ENCODE measurements at places on chromosomes 2 and 18. TPM values are rescaled to one million over a fixed set of nuclear protein-coding genes. Genes with fewer than 3 reads are reported as not detected.

GRCh38 chr2:172080641-172081220 is 4.6 kb upstream of the DLX1 start:
- DNase-seq = no peak

GRCh38 chr18:38313831-38314230 is 748.2 kb upstream of the CELF4 start:
- no peak for DNase-seq

DNA sequence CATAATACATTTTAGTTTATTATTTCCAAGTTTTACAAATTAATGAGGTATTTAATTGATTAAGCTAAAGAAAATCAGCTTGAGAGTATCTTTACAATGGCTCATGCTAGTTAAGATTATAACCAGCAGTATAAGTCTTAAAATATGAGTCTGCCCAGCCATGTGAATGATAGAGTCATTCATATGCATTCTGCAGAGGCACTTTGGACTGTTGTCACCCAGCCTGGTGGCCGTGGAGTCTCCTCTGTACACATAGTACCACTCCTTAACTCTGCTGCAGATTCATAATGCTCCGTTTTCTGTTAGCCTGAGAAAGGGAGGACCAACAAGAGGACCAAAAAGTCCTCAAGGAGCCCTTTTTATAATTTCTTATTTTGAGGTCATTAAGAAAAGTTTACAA is 148.8 kb downstream of the MYO1B start:
- DNase-seq = no peak

GRCh38 chr2:100560216-100560830 is 2.5 kb upstream of the PDCL3 start:
- DNase-seq = no peak

DNA sequence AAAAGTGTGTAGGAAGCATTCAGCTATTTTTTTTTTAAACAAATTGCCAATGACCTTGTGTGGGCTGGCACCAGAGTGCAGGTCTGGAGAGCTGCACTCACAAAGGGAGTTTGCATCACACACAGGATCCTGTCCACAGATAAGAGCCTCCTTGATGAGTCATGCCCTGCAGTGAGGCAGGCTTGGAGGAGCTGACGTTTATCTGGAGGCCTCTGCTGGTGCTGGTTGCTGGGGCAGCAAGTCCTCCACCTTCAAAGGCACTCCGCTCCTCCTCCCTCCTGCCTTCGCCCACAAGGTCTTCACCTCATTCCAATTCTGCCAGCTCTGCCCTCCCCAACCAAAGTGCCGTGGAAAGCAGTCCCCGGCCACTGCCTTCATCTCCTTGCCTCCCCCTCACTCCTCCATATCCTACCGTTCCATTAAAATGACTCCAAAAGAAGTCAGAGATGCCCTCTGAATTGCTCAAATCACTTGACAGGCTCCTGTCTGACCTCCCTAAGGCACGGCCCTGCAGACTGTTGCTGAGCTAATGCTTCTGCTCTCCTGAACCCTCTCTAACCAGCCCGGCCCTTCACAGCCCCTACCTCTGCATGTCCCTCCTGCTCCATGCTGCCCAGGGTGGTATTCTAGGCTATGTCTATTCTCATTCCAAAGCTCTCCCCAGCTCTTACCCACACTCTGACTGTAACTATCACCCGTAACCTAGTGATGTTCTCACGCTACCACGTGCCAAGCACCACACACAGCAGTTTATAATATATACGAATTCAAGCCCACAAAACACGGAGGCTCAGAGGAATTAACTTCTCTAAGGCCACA is 30.9 kb downstream of the LONRF2 start:
- DNase-seq = peak; percentile 81

- no peak for DNase-seq
Observed at GRCh38 chr2:84494070-84494469, 22.2 kb upstream of the DNAH6 start.

GRCh38 chr2:197363998-197364397 is 53.4 kb upstream of the ANKRD44 start:
- no peak for DNase-seq

DNA sequence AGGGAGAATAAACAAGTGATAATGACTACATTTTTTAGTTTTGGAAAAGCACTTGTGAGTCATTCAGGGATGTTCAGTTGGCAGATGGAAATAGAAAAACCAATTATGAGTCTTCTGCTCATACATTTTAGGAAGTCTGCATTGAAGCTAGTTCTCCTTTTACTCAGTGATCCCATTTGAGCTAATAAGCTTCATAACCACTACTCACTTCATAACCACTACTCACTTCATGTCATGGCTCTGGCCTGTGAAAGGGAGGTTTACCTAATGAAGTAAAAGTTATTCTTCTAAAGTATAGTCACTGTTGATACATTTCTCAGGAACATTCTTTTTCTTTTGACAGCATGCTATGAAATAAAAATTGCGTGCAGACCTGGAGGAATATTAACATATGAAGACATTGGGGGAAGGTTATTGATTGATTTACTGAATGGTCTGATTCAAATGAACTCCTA is 948.7 kb downstream of the TSN start:
- DNase-seq = no peak

DNA sequence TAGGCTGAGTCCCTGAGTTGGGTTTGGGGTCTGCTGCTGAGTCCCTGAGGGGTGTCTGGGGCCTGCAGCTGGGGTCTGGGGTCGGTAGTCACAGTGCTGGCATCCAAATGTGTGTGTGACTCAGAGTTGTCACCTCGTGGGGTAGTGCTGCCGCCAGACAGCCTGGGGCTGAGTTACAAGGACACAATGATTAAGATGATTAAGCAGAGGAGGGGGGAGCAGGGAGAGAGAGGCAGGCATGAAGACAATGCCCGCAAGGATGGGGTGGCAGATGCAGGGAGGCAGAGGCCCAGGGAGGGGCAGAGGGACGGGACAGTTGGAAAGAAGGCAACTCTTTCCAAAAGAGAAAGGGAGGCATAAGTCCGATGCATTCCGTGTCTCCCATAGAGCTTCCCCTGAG is 120.2 kb downstream of the CELF4 start:
- DNase-seq = no peak

- DNase-seq = no peak
Observed at GRCh38 chr2:7289697-7290096, 372.5 kb downstream of the RNF144A start.

DNA sequence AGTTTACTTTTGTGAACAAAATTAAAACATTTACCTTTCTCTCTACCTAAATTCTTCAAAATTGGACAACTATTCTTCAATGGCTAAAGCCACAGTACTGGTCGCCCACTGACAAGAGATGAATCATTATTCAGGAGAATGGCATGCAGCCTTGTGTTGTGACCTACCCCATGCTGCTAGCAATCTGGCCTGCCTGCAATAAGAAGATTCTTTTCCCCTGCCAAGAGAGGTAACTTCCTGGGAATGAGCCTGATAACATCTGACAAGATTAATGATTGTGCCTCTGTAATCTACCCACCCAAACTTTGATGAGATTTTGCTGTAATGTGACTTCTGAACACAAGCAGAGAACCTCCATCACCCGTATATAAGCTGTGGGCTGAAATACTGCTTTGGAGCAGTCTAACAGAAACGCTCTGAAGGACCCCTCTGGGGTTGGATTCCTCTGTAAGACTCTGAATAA is 47.0 kb upstream of the ST3GAL5 start:
- peak; percentile 31 for DNase-seq

GRCh38 chr2:16725549-16725948 is 59.9 kb upstream of the CYRIA start:
- DNase-seq = no peak

GRCh38 chr2:231928901-231929725 is 2.9 kb upstream of the NPPC start:
- DNase-seq = peak; percentile 27

GRCh38 chr2:235706506-235706905 is 212.7 kb downstream of the AGAP1 start:
- DNase-seq = no peak

- no peak for DNase-seq
Observed at GRCh38 chr18:34929336-34929780, 111.9 kb upstream of the MAPRE2 start.

DNA sequence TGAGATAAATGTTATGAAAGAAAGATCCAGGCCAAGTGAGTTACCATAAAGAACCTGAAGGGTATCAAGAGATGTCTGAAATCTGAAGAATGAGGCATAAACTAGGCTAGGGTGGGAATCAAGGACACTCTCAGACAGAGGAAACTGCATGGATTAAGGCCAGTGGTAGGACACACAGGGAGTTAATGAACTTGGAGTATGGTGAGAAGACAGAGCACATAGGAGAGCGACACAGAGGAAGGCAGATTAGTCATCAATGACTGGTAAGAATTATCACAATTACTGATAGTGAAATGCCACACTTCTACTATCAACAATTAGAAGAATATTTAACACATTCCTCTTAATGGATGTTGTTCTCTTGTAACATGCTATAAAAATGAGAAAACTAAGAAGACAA is 76.9 kb downstream of the TTC21B start:
- no peak for DNase-seq

- no peak for DNase-seq
Observed at GRCh38 chr2:196915507-196916189, 10.9 kb downstream of the PGAP1 start.

DNA sequence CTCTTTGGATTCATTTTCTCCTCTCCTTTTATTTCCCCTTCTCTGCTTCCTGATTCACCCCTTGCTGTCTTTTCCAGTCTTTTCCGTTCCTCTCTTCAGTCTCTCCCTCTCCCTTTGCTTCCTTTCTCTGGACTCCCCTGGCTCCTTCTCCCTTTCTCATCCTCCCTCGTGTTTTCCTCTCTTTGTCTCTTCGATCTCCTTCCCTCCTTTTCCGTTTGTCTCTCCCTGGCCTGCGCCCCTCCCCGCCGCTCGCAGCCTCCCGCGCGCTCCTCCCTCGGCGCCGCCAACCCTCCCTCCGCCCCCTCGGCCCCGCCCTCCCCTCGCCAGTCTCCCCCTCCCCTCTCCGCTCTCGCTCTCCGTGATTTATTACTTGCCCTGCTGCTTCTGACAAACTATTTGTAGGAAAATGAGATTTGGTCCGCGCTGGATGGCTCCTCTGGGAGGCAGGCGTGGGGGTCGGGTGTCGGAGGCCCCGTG is 46.0 kb upstream of the PAX8 start:
- DNase-seq = peak; percentile 54

GRCh38 chr2:85547089-85547858 is 8.3 kb downstream of the MAT2A start:
- DNase-seq = no peak

DNA sequence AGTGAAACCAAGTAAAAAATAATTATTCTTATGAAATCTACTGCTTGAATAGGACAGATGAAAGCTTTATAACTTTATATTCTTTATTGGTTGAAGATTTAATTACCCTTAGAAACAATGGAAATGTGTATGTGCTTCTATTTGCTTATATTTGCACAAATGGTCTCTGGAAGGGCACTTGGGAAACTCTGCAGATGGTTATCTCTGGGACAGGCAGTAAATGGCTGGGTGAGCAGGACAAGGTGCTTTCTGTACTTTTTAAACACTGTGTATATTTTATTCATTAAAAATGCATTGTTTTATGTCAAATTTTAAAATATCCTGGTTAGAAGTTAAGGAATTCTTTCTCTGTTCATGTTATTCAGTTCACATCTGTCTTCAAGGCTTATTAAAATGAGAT is 131.1 kb downstream of the LRRTM4 start:
- DNase-seq = no peak

- no peak for DNase-seq
Observed at GRCh38 chr2:233445152-233445830, 91.0 kb downstream of the DGKD start.

- DNase-seq = no peak
Observed at GRCh38 chr2:206452750-206453149, 9.4 kb downstream of the ADAM23 start.

- DNase-seq = no peak
Observed at GRCh38 chr2:152499896-152500735, 165.1 kb downstream of the FMNL2 start.

DNA sequence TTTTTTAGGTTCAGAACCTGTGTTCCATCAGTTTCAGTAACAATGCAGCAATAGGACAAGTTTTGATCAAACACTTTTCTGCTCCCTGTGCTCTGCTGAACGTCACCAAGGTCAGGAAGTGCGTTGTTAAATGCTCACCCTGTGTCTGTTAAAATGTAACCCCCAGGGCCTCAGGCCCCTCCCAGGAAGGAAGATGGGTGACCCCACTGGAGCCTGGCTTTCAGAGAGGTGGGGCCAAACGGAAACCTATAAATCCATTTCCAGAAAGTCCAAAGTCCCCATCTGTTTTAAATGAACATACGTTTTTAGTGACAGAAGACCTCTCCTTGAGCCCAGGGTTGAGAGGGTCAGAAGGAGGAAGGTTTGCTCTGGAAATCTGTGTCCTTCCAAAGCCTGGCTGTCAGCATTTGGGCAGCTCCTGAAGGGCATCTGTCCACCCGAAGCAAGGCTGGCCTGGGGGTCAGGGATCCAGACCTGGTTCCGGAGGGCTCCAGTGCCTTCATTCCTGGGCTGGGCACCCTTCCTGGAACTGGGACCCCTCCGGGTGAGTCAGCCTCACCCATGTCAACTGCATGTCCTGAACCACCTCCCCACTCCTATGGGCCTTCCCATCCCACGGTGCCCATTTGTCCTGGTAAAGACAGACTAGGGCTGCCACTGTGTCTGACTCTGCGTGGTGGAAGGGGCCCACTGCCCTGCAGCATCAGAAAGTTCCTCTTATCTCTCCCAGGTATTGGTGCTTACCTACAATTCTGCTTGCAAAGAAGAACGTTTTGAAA is 117.4 kb upstream of the COPS8 start:
- no peak for DNase-seq

GRCh38 chr2:224155896-224156295 is 116.8 kb upstream of the SERPINE2 start:
- DNase-seq = no peak

DNA sequence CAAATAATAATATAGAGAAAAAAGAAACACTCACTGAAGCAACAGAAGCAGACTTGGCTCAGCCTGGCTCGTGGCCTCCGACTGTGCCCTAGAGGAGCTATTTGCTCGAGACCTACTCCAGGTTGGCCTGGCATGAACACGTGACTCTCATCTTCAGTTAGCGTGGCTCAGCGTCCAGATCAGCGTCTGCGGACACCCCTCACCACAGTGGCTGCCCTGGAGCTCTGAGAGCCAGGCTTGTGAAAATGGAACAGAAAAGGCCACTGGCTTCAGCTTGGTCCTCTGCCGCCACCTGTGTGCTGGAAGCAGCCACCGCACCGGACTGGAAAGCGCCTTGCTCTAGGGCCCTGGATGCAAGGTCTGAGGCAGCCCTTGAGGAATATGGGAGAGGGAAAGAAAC is 1184.0 kb upstream of the GYPC start:
- DNase-seq = no peak

DNA sequence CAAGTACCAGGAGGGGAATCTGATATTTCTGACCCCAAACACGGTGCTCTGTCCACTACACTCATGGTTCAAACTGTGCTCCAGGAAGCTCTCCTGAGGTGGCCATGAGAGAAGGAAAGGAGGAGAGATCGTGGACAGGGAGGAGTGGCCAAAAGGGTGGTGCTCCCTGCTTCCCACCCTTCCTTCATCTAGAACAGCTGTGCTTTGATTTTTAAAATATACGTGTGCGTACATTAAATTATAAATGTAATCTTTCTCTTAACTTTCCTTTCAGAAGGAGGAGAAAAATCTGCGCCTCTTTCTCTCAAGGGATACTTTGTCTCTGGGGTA is 8.2 kb upstream of the CHRNA1 start:
- DNase-seq = no peak

FAM228A gene
- 1.2 TPM for total RNA-seq

THUMPD2 gene
- 24.6 TPM for total RNA-seq

EPB41L3 gene
- total RNA-seq = 43.0 TPM

PMAIP1 gene
- 4.9 TPM for total RNA-seq

TMEM198 gene
- 6.0 TPM for total RNA-seq

CCBE1 gene
- total RNA-seq = 1.8 TPM

STPG4 gene
- total RNA-seq = not detected

TTN gene
- 3.9 TPM for total RNA-seq

TWIST2 gene
- 12.9 TPM for total RNA-seq

THSD7B gene
- 7.6 TPM for total RNA-seq

NYAP2 gene
- total RNA-seq = 1.5 TPM

CD8B2 gene
- 0.65 TPM for total RNA-seq

Data from ureter (tissue), 1 donor.